ENCODE measurements at places on chromosomes 6 and 20.

GRCh38 chr6:37456126-37456525, 23.1 kb downstream of the CMTR1 start:
- DNase-seq: no peak

DNA sequence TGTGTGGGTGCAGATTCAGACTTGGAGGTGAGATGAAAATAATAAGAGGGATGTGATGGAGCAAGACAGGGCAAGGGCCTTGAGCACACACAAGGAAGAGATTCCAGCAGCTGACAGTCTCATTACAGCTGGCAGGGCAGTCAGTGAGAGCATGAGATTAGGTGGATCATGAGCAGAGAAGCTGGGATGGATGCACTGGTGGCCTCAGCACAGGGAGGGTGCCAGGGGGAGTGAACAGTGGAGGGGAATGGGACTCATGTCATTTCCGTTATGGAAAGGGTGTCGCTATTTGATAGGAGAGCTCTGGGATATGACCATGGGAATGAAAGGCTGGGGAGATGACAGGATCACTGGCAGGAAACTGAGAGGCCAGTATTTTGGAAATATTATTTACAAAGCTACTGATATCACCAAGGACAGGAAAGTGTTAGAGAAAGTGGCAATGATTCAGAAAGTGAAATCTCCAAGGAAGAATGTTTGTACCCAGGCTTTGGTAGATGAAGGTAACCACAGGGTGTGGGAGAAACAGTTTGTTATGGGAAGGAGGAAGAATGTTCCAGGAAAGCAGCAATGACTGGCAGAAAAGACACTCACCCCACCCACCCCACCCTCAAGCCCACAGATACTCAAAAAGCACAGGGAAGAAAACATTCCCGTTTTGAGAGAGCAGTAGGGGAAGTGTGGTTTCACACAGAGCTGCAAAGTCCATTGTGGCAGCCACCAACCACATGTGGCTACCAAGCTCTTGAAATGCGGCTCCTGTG, 214.7 kb upstream of the PROKR2 start:
- no peak for DNase-seq

DNA sequence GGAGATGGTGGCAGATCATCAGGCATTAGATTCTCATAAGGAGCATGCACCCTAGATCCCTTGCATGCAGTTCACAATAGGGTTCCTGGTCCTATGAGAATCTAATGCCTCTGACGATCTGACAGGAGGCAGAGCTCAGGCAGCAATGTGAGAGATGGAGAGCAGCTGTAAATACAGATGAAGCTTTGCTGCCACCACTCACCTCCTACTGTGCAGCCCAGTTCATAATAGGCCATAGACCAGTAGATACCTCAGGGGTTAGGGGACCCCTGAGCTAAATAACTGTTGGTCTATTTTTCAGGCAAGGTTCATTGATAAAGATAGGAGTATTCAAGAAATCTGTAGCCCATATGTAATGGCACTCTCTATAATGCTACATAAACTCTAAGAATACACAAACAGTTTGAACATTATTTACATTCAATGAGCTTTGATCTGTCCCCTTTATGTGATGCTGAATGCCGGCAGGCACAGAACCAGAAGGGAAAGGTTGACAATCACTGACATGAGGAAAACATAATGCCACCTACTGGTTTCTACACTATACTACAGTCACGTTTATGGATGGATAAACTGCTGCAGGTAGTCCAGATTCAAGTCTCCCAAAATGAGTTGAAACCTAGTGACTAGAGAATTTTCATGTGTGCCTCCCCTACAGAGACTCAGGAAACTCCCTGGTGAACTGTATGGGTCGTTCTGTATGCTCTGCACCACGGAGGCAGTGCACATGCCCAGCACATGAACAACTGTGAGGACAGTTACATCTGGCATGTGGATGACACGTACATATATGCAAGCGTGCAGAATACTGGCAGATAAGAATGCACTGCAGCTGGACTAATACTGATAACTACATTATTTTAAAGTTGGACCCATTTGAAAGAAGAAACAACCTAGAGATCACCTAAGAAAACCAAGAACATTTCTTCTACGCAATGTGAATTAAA, 72.0 kb downstream of the DST start:
- DNase-seq: peak; percentile 5

DNA sequence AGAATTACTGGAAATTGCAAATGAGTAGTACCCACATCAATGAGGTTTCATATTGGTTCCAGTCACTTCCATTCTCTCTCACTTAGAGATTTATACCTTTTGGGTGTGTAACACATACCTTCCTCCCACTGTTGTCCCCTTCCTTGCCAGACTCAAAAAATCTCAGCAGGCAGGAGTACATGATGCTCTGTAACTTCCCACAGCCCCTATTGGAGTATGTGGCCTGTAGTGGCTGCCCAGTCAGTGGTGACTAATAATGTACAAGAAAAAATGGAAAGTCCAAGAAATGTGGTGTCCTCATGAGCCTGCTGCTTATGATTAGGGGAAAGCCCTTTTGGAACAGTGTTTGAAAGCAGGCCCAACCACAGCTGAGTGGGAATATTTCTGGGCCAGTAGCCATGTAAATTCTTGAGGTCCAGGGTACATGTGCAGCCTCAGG, 312.0 kb downstream of the ZFAND3 start:
- DNase-seq: no peak

DNA sequence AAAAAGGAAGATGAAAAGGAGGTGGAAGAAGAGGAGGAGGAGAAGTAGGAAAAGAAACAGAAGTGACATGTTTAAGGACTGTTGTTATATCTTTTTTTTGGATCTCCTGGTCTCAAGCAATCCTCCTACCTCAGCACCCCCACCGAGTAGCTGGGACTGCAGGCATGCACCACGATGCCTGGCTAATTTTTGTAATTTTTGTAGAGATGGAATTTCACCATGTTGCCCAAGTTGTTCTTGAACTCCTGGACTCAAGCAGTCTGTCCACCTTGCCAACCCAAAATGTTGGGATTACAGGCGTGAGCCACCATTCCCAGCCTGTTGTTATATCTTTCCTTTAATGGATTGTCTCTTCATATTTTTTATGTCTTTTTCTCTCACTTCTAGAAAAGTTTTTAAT, 19.5 kb upstream of the BCLAF1 start:
- no peak for DNase-seq

- DNase-seq: no peak
Observed at GRCh38 chr6:87807475-87807874, 105.4 kb upstream of the AKIRIN2 start.

- DNase-seq: no peak
Observed at GRCh38 chr20:62376112-62377063, 9.3 kb upstream of the LAMA5 start.

GRCh38 chr20:4555188-4555890, 166.4 kb upstream of the PRND start:
- no peak for DNase-seq

GRCh38 chr6:112951829-112952228, 604.7 kb downstream of the RFPL4B start:
- no peak for DNase-seq

- no peak for DNase-seq
Observed at GRCh38 chr6:41236276-41236675, 8.1 kb downstream of the TREML4 start.

DNA sequence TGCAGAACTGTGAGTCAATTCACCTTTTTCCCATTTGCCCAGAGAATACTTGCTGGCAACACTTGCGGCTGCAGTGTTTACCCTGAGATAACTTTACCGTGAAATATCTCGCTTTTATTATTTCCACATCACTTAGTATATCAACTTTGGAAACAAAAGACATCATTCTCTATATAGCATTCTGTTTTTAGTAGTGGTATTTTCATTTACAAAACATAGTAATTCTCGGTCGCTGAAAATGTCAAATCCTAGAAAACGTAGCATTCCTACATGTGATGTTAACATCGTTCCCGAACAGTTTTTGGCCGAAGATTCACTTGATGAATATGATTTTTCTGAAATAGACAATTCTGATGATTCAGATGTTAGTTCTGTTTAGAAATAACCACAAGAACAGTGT, 52.0 kb downstream of the NHLRC1 start:
- DNase-seq: no peak

DNA sequence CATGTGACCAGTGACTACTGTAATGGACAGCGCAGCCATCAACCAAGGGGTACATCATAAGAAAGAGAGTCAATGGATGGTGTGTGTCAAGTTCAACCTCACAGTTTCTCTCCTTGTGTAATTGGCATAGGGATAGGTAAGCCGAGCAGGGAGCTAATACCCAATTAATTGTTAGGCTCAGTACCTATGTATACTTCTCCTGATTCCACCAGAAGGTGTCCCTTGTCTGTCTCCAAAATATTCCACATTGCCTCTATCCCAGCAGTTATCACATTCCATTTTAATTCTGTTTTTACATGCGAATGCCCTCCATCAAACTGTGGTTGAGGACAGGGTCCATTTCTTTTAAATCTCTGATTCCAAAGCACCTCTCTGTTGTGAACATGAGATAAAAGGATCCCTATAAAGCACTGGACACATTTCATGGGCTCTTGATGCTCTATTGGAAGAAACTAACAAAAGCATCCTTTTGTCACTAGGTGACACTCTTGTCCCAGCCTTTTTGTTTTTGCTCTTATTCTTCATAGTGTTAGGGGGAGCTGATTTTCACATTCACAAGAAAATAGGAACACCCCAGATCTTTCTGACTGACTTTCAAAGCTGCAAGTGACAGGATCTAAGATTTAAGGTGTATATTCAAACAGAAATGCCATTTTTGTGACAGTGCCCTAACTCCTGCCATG, 38.9 kb downstream of the FBXO9 start:
- DNase-seq: no peak

DNA sequence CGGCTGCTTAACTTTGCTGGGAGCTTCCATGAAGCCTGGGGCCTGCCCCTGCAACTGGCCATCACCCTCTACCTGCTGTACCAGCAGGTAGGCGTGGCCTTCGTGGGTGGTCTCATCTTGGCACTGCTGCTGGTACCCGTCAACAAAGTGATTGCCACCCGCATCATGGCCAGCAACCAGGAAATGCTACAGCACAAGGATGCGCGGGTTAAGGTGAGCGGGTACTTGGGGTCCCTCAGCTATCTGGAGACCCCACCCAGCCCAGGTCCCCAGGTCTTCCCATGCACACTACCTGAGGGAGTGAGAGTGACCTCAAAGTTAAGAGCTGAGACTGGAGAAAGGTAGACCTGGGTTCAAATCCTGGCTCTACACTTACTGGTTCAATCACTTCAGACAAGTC, 5.8 kb downstream of the ABCC10 start:
- no peak for DNase-seq

DNA sequence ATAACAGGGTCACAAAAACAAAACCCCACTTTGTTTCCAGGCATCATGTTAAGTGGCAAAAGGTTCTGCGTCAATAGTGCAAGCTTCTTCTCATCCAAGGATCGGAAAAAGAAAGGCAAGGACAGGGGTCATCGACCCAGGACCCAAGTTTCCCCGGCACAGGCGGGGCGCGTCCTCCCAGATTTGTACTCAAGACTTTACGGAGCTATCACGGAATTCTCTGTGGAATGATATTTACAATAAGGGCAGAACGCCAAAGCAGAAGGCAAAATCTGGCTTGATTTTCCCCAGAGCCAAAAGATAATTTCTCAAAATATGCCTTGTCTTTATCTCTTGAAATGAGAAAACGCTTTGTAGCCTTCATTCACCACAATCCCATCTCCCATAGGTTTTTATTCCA, 25.5 kb downstream of the PDE10A start:
- DNase-seq: no peak

- DNase-seq: no peak
Observed at GRCh38 chr6:167712731-167713475, 113.8 kb upstream of the AFDN start.

GRCh38 chr20:29313481-29313880, 1944.0 kb upstream of the DEFB115 start:
- no peak for DNase-seq

DNA sequence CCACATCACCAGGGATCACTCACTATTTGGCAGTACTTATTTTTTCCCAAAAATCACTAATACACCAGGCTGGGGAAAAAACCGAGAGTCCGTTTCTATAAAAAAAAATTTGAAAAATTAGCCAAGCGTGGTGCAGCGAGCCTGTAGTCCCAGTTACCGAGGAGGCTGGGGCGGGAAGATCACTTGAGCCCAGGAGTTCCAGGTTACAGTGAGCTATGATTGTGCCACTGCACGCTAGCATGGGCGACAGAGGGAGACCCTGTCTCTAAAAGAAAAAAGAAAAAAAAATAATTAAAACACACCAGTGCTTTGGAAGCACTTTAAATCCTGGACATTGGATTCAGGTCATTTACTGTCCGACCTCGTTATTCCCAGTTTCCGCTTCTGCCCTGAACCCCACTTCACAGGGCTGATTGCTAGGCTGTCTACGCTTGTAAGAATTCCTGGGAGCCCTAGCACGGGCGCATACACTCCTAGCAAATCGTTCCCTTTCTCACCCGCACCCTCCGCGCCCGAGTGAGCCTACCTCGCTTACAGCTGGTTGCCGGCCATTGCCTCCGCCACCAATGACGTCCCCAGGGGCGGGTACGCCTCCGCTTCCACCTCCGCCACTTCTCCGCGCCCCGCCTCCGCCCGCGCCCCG, at the start of gene TPMT:
TSS of gene TPMT (minus strand) at position 571 of the 643 bp plus-strand sequence. CDS start 5,950 bp downstream, outside the sequence.
- DNase-seq: no peak

GRCh38 chr6:136769124-136769523, 23.2 kb downstream of the MAP3K5 start:
- no peak for DNase-seq

- DNase-seq: no peak
Observed at GRCh38 chr6:4613795-4614194, 162.4 kb upstream of the CDYL start.

- no peak for DNase-seq
Observed at GRCh38 chr6:99393366-99393697, 663 bp downstream of the COQ3 start.

- no peak for DNase-seq
Observed at GRCh38 chr6:111717621-111718020, 111.9 kb upstream of the TRAF3IP2 start.

GRCh38 chr20:11436113-11436905, 481.4 kb upstream of the BTBD3 start:
- no peak for DNase-seq

DNA sequence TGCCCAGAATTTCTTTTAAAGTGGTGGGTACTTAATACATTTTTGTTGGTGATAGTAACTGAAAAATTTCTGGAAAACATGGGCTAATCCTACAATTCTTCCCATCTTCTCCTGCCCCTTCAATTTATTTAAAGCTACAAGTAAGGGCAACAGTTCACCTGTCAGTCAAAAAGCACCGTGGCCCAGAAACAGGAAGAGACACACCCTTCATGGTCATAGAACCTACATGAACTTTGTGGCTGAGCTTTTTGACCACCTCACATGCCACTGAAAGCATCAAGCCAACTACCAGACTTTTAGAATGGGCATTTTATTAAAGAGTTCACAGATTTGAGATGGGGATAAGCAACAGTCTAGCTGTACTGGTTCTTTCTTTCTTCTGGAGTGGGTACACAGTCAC, 201.1 kb upstream of the CNR1 start:
- no peak for DNase-seq

- no peak for DNase-seq
Observed at GRCh38 chr6:163354761-163355425, 59.6 kb upstream of the QKI start.

All from CD4-positive, alpha-beta T cell treated with Interleukin-12 subunit alpha and Interleukin-12 subunit beta, for 1 hour (primary cell).